ENCODE measurements at places on chromosomes 2 and 18. TPM values are rescaled to one million over a fixed set of nuclear protein-coding genes. Genes with fewer than 3 reads are reported as not detected.

The CYS1 gene
- total RNA-seq = 1.3 TPM

The THUMPD2 gene
- total RNA-seq = 8.3 TPM

The PLGLB1 gene
- total RNA-seq = 8.8 TPM

The CFAP65 gene
- total RNA-seq = not detected

The MOGAT1 gene
- total RNA-seq = not detected

The SLC5A7 gene
- total RNA-seq = not detected

The NT5C1B gene
- total RNA-seq = not detected

The AUP1 gene
- total RNA-seq = 130 TPM

The ELOA2 gene
- not detected for total RNA-seq

The CXCR4 gene
- total RNA-seq = 80.3 TPM

The ST8SIA5 gene
- 0.29 TPM for total RNA-seq

The VIT gene
- 9.2 TPM for total RNA-seq

The EML4 gene
- total RNA-seq = 19.4 TPM

The C2orf81 gene
- 0.64 TPM for total RNA-seq

The COL6A3 gene
- total RNA-seq = 116 TPM

The MATN3 gene
- total RNA-seq = 2.6 TPM

The SEC11C gene
- 44.1 TPM for total RNA-seq

The NEMP2 gene
- total RNA-seq = 4.5 TPM

The SIX3 gene
- total RNA-seq = not detected

The TPO gene
- 5.1 TPM for total RNA-seq

The DSG2 gene
- 125 TPM for total RNA-seq

The SNED1 gene
- total RNA-seq = 46.9 TPM

The NT5DC4 gene
- not detected for total RNA-seq

The CAPG gene
- total RNA-seq = 109 TPM

Data from breast epithelium (tissue), 4 donors.